ENCODE measurements at places on chromosomes 11 and 22.
A peak's percentile ranks its signal among the peaks of the same experiment; 100 is the strongest.

DNA sequence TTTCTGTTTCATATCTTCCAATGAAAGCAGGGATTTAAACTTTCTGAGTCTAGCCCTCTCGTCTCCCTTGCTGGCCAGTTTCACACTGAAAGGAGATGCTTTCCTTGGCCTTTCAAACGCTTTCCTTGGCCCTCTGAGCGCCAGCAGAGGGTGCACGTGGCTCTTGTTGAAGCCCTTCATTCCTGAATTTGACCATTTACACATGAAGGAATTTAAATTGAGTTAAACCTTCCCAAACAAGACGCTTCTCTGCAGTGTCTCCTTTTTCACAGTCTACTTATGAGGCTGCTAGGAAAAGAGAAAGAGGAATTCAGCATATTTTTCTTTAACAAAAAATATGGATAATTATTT is 21.6 kb downstream of the NNMT start:
- DNase-seq: no peak

GRCh38 chr11:125064070-125064469 is 965 bp downstream of the SLC37A2 start:
- DNase-seq: no peak

DNA sequence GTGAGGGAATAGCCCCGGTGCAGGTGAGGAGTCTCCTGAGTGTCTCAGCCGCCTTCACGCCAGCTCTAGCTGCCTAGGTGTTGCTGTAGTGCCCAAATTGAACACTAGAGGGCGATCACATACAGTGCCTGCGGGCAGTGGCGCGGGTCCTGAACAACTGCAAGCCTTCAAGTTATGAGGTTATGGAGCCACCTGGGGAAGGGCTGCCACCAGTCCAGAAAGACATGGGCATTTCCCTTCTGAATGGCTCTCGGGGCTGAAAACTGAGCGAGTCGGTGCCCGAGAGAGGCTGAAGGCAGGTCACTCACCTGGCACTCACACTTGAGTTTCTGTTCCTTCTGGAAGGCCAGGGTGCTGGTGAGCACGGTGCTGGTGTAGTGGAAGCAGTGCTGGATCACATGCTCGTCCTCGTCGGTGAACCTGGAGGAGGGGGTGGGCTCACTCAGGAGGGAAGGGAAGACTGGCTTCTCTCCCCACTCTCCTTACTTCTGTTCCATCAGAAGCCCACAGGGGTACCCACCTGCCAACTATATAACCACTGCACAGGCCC is 88.4 kb downstream of the PDE2A start:
- peak; percentile 71 for DNase-seq

DNA sequence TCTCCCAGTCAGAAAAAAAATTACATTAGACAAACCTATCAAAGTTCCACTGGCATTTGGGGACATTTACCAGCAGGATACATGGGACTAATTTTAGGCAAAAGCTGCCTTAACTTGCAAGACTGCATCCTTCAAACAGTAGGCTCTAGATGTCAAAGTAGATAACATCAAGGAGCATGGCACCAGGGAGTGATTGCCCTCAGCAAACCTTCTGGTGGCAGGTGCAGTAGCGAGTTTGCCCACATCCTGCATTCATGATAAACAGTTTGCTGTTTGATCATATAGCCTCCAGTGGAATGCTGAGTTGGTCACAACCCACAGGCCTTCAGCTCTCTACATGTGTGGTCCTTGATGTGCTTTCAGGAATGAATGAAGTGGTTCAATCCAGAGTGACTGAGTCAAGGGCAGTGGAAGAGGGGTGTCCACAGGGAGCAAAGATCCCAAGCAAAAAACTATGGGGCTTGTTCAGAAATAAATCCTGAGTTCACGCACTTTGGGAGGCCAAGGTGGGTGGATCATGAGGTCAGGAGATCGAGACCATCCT is 12.0 kb downstream of the SCGB1D2 start:
- no peak for DNase-seq

DNA sequence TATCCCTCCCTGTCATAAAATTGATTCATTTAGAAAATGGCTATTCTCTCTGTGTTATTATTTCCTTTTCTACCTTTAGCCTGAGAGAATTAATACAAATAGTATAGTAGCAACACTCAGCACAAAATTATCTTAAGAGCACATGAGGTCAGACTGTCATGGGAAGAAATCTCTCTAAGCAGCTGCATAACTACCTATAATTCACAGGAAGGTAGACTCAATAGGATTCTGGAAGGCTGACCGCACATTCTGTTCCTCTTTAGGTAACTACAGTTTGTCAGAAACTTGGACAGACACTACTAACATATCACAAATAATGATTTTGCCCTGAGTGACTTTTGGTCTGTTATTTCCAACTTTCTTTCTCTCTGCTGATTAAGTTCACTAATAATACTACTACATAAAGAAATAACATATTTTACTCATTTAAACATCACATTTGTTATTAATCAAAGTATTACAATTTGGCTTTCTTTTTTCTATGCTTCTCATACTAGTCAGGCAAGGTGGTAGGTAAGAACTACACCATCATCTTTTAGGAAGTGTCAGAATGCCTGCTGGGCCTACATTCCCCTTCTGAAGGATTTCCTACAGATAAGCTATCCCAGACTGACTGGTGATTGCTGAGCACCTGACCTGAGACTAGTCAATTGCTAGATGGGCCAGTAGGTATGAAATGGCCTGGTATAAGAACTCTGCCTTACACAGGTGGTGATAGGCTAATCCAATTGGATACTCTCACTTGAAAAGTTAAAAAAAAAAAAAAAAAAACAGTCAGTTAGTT is 325.1 kb downstream of the DLG2 start:
- DNase-seq: no peak

DNA sequence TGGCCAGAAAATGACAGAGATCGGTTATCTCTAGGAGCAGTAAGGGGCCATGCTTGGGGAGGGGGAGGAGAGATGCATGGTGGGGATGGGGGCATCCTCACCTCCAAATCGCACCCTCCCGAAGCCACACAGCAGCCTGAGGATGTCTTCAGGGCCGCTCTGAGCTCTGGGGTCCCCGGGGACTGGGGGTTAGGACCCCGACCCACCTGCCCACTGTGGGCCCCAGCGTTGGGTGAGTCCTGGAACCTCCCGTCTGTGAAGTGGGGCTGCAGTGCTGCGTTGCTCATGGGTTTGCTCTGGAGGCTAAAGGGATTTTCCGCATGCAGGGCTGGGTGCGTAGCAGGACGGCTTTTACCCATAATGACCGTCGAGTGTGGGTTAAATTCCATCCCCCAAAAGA is 1046.3 kb downstream of the BRD1 start:
- DNase-seq: no peak

Data from CD4-positive, alpha-beta T cell treated with Interferon gamma for 1 hour (primary cell).